NCI-H460 (cell line): ENCODE measurements at places on chromosomes 12 and 14.

DNA sequence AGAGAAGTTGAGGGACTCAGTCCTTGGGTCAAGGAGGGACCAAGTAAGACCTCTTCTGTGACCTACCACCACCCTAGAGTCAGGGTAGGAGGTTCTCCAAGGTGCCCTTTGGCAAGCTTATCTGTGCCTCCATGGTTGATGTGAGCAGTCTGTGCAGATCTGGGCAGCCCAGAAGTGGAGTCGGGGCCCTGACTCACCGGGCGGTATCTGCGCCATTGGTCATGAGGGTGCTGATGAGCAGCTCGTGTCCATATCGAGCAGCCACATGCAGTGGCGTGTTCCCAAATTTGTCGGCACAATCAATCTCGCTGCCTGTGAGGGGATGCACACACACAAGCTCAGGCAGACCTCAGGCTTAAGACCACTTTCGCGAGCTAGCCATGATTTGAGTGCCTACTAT lies 5.1 kb downstream of the ANKRD52 start:
- DNase-seq = no peak

- no peak for DNase-seq
These were observed 43.3 kb downstream of the ADCK1 start for GRCh38 chr14:77843195-77843594.

GRCh38 chr14:92680781-92681650 lies 67.4 kb downstream of the LGMN start:
- DNase-seq = peak; percentile 62

GRCh38 chr14:24839617-24840203 lies 205.7 kb upstream of the GZMB start:
- no peak for DNase-seq

DNA sequence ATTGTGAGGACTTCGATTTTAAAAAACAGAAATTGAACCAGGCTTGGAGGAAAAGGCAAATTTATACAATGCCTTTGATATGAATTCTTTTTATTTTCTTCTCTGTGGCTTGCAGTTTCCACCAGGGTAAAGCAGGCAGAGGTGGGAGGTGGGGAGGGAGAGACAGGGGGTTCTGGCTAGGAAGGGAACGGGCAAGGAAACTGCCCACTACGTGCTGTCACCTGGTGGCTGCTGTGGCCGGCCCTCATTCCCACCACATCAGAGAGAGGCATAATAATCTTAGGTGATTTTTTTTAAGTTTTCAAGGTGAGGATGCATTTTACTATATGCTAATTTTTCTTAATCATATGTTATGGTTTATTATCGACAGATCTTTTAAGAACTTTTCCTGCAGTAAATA lies 145.8 kb downstream of the CACNA1C start:
- no peak for DNase-seq
